Hematopoietic multipotent progenitor cell (in vitro differentiated cells): ENCODE measurements at places on chromosomes 13 and 19. TPM values are rescaled to one million over a fixed set of nuclear protein-coding genes. Genes with fewer than 3 reads are reported as not detected.

- DNase-seq, result peak; percentile 28
Measured at GRCh38 chr19:34336781-34337271, 28.2 kb upstream of the GPI start.

Gene LILRA2
- 12.9 TPM for total RNA-seq

GRCh38 chr19:19429361-19429760 lies 23.9 kb downstream of the GATAD2A start:
- no peak for DNase-seq

DNA sequence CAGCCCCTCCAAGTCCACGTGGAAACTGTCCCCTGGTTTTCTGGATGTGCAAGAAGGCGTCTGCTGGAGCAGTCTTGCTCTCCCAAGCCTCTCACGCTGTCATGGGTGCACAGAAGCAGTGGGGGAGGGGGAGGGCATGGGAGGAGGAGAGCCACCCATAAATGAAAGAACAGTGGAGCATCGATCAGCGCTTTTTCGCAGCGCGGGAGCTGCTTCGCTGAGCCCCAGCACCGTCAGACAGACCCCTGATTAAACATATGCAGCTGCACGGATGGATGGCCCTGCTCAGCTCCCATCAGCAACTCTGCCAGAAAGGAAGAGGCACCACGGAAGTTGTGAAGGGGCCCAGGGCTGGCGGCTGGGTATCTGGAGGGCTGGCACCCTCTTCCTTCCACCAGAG lies 264.9 kb downstream of the UQCRFS1 start:
- no peak for DNase-seq

- no peak for DNase-seq
Measured at GRCh38 chr19:29704562-29705558, 10.2 kb downstream of the C19orf12 start.

DNA sequence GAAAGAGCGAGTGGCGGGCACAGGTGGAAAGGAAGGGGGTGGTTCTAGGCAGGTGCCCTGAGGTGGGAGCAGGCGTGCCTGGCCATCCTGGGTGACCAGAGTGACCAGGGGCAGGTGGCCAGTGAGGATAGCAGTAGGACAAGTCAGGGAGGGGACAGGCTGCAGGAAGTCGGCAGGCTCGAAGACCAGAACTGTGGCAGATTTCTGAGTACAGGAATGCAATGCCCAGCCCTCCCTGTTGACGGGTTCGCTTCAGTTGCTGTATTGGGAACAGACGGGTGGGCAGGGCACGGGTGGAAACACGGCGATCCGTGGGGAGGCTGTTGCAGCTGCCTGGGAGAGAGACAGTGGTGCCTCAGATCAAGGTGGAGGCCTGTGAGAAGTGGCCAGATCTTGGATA lies 1.9 kb downstream of the ZNF628 start:
- DNase-seq, result no peak

DNA sequence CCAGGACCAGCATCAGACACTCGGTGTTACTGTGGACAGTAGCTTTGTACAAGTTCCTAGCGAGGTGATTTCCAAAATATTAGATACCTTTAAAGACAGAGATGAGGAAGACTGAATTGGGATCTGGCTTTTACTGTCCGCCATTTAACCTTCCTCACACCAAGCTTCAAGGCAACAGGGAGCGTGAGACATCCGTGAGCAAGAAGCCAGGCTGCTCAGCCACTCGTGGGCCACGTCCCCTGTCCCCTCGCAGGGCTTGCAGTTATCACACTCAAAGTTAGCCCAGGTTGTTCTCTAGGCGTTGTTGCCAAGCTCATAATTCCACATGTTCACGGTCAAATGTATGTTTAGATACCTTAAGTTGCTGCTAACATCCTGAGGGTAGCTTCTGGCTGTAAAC lies 102.9 kb downstream of the COL4A2 start:
- DNase-seq, result no peak

Gene PRRG2
- total RNA-seq, result 2.7 TPM

DNA sequence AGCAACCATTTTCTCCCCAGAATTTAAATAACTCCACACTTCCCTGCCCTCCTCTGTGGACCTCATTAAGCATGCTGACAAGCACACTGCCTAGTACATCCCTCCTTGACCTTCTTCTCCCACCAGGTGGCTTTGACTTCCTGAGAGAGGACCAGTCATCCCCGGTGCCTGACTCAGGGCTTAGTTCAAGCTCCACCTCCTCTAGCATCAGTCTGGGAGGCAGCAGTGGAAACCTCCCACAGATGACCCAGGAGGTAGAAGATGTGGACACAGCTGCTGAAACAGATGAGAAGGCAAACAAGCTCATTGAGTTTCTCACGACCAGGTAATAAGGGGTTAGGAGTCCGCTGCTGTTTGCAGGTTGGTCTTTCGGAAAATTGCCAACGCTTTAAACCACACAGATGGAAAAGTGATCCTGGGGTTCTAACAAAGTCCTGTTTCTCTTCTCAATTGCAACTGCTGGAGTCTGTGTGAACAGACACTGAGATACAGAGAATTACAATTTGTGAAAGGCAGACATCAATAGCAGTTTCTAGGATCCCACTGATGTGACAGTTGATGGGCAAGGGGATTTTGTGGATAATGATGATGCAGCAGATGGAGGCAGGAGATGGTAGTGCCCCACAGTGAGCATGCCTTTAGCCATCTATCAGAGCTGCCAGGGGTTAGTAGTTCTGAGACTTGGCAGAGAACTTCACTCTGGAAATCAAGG lies 86.7 kb downstream of the ZAR1L start:
- DNase-seq, result no peak

DNA sequence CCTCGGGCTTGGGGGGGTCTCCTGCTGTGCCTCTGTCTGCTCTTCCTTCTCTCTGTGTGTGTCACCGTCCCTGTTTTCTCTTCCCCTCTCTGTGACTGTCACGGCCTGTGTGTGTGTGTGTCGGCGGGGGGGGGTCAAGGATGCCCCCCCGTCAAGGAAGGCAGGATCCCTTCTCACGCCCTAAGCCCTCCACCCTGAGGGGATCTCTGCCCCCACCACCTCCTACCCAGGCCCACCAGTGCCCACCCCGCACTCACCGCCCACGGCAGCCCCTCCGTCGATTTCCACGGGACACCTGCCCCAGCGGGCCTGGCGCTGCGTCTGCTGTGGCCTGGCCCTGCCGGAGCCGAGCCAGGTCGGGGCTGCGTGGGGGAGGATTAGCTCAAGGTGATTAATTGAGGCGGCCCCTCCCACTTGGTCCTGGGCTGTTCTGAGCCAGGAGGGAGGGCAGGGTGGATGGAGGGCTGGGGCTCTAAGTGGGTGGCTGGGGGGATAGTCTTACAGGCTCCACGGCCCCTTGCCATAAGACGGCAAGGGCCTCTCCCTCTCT lies at the start of gene RAX2:
Gene RAX2 (minus strand): TSS at position 323 of the 550 bp plus-strand sequence. CDS start 486 bp downstream, outside the sequence.
- no peak for DNase-seq

GRCh38 chr19:1073063-1073955 lies 6.3 kb downstream of the ARHGAP45 start:
- no peak for DNase-seq
